ENCODE measurements at places on chromosomes 7 and 10.

- no peak for DNase-seq
Observed at GRCh38 chr7:7639421-7639820, 1.1 kb upstream of the UMAD1 start.

GRCh38 chr7:143361552-143362130, 872 bp downstream of the FAM131B start:
- DNase-seq: peak; percentile 95

- no peak for DNase-seq
Observed at GRCh38 chr7:139830782-139831501, 1.9 kb downstream of the TBXAS1 start.

GRCh38 chr7:676246-676971, 50.1 kb upstream of the DNAAF5 start:
- peak; percentile 83 for DNase-seq

- peak; percentile 95 for DNase-seq
Observed at GRCh38 chr10:99888622-99889021, 106.2 kb downstream of the ABCC2 start.

All from osteoblast (primary cell).